ENCODE measurements at places on chromosomes 5 and 9.

- no peak for DNase-seq
Measured at GRCh38 chr9:129235041-129235930, 57.2 kb upstream of the IER5L start.

- no peak for DNase-seq
Measured at GRCh38 chr9:134406366-134407120, 80.3 kb downstream of the RXRA start.

DNA sequence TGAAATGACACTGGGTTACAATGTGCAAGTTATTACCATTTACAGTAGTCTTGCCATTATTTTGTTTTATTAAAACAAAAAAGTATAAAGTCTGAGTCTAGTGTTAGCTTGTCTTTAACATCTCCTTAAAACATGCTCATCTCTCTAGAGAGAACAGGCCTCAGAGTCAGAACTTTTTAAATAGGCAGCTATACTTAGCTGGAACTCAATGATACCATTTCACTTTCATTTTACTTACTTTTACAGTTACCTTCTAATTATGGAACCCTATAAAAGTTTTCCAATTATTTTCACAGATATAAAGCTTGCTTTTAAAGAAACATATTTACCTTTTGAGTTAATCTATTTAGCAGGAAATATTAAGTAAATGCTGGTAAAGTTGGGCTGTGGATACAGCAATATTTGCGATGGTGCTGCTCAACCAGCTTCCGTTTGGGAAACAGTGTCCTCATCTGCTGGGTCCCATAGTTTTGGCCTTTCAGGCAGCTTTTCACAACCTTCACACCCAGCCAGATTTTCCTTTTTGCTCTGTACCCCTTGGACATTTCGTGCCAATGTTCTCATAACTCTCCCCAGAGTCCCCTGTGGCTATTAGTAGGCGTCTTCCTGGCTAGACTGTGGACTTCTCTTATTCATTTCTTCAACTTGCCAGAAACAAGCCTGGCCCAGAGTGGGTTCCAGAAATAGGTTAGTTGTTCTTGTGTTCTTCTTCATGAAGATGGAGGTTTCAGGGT lies 36.3 kb upstream of the UBTD2 start:
- DNase-seq = no peak

DNA sequence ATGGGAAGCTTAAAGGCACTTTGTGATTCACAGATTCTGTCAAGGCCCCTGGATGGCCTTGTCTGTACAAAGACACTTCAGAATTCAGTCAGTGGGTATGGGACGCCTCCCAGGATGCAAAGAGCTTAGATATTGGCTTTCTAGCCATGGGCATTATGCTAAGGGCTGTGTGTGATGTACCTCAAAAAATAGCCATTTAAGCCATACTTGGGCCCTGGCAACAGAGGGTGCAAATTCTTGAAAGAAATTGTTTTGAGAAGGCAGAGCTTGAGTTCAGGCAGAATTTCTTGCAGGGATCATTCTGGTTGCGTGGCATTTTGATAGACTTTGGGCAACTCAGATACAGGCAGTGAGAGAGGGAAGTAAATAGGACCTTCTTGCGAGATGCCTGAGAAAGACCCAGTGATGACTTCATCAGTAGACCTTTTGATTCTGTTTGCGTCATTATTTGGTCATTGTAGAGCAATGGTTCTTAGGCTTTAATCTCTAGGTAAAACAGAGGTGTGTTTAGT lies 3.9 kb downstream of the CYFIP2 start:
- DNase-seq = no peak

- DNase-seq = peak; percentile 16
Measured at GRCh38 chr5:137564398-137564961, 65.4 kb upstream of the SPOCK1 start.

DNA sequence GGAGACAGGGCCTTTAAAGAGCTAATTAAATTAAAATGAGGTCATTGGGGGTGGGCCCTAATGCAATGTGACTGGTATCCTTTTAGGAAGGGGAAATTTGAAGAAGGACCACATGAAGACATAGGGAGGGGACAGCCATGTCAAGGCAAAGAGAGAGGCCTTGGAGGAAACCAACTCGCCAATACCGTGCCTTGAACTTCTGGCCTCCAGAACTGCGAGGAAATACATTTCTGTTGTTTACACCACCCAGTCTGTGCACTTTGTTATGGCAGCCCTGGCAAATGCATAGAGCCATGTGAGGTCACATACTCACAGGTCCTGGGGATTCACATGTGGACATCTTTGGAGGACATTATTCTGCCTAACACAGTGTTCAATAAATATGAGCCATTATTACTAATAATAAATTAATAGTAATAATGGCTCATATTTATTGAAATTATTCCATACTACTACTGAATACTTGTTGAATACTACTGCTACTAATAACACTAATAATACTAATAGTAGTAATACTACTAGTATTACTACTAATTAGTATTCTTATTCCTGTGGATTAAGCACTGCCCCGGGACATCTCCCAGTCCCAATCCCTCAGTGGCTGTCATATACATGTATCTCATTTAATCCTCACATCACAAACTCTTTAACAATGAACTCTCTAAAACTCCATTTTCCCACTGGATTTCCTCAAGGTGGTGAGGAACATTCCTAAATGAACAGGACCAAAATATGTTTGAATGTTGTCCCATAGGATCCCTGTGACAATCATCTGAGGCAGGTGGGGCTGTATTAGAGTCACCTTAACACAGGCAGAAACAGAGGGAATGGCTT lies 8.4 kb downstream of the TRAF1 start:
- DNase-seq = no peak

- no peak for DNase-seq
Measured at GRCh38 chr9:135272608-135273007, 185.1 kb downstream of the OLFM1 start.

DNA sequence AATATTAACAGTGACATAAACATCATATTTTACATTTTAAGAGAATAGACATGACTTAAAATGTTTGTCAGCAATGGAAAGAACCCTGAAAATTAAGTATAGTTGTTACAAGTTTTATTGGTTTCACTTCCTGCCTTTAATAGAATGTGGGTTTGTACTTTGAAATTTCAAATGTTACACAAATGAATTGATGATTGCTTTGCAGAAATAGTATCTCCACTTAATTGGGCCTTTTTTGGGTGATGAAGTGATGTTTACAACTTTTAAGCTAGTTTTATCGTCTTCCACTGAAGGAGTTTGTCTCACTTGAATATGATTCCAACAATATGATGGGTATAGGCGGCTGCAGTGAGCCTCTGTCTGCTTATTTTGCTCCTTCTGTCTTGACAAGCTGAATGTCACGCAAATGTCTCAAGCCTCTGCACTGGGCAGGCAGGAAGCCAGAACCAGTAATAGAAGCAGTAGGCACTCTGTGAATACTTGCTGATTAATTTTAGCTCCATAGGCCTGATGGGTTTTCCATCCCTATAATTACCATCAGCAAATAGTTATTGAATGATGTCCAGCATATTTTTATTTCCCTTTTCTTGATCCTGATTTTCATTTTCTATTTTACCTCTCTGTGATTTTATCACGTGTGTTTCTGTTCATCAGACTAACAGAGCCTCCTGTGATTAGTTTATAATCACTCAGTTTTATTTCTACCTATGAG lies 10.6 kb upstream of the NR3C1 start:
- no peak for DNase-seq

- DNase-seq = no peak
Measured at GRCh38 chr5:89457411-89458331, 574.7 kb upstream of the MEF2C start.

DNA sequence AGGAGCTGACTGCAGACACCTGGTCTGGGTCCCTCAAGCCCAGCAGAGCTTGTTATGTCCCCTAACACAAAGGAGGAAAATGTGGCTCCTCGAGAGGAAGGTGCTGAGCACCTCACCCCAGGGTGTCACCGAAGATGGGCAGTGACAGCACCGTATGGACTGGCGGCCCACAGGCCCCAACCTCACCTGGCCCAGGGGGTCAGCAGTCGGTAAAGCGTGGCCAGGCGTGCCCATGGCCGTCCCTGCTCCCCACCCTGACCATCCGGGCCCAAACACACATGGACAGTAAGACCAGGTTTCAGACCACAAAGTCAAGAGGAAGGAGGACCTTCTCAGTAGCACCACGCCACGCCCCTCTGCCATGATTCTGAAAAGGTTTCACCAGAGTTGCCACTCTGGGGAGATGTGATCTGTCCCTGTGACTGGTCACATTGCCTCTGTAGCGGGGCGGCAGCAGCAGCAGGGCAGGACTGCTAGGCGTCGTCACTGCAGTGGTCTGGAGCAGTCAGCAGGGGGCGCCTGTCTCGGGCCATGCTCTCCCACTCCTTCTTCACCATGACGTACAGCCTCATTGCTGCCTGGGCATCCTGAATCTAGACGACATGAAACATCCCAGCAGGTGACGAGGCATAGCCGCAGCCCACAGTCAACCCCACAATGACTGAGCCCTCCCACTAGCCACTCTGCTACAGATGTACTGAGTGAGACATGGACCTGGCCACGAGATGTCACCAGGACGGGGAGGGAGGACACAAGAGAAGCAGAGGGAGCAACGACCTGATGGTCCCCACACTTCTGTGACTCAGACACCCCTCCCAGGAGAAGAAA lies 11.1 kb downstream of the REXO4 start:
- peak; percentile 19 for DNase-seq
